ENCODE measurements at places on chromosomes 11 and 22.

- no peak for DNase-seq
Observed at GRCh38 chr11:36775130-36775529, 177.1 kb upstream of the RAG2 start.

DNA sequence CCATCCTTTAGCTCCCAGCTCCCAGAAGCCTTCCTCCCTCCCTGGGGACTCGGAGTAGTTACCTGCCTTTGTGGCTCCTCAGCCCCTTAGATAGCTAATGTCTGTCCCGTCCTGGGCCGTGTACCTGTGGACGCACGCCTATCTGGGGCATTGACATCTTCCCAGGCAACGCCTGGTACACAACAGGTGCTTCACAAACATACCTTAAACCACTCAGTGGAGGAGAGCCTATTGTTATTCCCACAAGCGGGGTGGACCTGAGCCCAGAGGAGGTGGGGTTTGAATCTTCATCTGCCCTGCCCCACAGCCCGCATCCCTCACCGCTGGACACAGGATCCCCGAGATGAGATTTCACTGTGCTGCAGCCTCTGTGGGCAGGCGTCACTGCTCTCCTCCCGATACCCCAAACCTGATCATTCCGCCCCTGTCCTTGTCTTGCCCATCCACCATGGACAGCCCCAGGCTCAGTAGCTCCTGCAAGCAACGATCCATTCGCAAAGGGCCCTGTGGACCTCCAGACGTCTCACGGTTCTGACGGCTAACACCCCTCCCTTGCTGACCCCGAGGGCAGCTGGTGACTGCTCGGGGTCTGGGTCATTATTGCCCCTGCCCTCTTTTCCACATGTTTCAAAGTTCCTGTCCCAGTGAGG lies 73.8 kb upstream of the SHISAL1 start:
- no peak for DNase-seq

DNA sequence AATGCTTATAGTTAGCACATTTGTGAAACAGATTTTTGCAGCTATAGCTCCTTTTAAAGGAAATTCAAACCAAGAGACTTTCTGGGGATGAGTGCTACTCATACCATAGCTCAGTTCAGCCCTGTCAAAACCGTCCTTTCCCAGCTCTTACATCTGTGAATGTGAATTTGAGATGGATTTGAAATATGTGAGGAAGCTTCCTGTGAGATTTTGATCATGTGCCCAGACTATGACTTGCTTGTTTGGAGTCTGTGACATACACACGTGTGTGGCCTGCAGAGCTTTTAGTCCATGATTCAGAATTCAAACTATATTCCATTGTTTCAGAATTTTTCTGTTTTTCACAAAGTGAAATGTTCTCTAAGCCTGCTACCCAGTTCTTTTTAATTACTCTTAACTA lies 4.4 kb upstream of the MMP1 start:
- no peak for DNase-seq

- no peak for DNase-seq
Observed at GRCh38 chr22:29626497-29627195, 23.2 kb downstream of the NF2 start.

DNA sequence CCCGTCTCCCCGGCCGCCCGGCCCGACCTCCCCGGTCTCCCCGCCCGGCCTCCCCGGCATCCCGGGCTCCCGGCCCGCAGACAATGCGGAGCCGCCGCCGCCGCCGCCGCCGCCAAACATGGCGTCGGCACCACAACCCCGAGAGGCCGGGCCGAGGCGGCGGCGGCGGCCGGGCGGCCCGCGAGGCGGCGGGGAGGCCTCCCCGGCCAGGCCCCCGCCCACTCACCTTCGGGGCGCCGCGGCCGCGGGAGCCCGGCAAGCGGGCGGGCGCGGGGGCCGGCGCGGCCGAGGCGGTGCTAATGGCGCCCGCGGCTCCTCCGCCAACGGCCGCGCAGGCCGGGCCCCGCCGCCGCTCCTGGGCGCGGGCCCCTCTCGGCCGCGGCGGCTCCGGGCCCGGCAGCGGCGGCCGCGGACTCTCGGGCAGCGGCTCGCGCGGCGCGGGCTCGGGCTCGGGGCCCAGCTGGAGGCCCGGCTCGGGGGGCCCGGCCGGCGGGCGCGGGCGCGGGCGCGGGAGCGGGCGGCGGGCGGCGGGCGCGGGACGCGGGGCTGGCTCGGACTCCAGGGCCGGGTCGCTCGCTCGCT lies 311 bp downstream of the BRD1 start:
- no peak for DNase-seq

DNA sequence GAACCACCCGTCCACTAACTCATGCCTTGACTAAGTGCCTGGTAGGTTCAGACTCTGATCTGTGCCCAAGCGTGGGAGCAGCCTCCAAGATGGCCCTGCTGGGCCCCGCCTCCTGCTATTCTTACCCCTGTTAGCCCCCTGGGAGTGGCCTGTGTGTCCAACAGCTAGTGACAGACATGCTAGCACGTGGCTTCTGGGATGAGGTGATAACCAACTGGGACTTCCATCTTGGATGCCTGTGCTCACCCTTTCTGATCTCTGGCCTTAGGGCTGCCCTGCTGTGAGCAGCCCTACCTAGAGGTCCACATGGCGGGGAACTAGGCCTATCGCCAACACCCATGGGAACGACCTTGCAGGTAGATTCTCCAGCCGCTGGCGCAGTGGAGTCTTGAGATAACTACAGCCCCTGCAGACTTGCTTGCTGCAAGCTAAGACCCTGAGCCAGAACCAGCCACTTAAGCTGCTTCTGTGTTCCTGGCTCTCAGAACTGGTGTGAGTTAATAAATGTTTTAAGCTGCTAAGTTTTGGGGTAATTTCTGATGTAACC lies 2.7 kb downstream of the MRPL21 start:
- DNase-seq = no peak

- no peak for DNase-seq
Observed at GRCh38 chr11:61417670-61418069, 12.1 kb downstream of the CPSF7 start.

DNA sequence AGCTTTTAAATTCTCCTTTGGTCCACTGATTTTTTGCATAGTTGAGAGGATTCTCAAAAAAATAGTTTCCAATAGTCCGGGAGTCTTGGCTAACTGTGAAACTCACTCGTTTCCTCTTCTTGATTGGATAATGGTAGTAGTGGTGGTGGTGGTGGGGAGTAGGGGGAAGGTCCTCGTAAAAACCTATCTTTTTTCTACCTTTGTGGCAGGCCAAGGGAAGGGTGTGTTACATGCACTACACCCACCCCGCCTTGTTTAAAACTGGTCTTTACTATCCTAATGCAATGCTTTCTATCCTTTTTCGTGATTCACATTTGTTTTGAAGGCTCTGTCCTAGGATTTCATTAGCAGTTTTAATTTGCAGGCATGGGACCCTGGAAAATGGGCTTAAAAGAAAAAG lies 4.8 kb downstream of the TEAD1 start:
- no peak for DNase-seq

- DNase-seq = no peak
Observed at GRCh38 chr11:1589996-1590395, 4.9 kb upstream of the KRTAP5-1 start.

DNA sequence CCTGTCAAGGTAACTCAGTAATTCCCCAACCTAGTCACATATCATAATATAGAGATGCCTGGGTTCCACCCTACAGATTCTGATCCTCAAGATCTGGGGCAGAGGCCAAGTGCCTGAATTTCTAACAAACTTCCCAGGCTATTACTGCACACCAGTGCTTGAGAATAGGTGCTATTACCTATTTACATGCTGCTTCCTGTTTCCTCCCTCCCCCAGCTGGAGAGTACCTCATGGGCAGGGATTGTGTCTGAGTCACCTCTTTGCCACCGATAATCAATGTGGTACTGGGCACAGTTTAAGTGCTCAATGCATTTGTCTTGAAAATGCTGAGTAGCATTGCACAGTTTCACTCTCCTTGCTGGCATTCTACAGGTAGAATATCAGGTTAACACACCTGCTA lies 582.2 kb upstream of the CADM1 start:
- DNase-seq = no peak

DNA sequence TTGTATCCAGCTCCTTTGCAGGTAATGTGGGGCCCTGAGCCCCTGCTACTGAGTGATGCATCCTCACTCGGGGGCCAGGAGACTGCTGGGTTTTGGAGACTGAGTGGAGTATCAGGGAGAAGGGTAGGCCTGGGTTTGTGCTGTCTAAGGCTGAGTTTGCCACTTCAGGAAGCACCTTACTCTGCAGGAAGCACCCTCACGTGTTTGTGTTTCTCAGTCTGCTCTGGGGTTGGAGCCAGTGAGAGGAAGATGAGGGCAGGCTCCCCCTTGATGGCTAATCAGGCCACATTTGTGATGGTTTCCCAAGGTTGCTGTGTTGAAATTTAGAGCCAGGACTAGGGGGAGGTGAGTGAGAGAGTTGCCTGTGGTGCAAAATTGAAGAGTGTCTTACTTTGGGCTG lies 13.7 kb upstream of the THY1 start:
- DNase-seq = no peak

DNA sequence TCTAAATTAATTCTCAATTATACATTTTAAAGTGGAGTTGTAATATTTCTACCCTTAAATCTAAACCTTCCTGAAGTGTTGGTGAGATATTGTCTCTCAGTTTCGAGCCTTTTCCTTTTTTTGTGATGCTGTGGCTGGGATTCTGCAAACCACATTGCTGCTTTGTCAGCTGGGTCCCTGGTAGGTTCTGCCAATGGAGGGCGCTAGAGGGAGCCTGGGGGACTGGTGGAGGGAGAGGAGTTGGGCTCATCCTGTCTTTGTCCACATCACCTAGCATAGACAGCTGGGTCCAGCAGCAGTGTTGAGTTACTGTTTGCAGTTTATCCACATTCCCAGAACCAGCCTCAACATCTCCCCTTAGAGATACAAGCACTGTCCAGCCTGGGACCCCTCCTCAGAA lies 41.0 kb downstream of the TRAF6 start:
- no peak for DNase-seq

- no peak for DNase-seq
Observed at GRCh38 chr11:68202165-68202564, 10.9 kb downstream of the KMT5B start.

- no peak for DNase-seq
Observed at GRCh38 chr11:15742626-15743519, 613.5 kb downstream of the SOX6 start.

DNA sequence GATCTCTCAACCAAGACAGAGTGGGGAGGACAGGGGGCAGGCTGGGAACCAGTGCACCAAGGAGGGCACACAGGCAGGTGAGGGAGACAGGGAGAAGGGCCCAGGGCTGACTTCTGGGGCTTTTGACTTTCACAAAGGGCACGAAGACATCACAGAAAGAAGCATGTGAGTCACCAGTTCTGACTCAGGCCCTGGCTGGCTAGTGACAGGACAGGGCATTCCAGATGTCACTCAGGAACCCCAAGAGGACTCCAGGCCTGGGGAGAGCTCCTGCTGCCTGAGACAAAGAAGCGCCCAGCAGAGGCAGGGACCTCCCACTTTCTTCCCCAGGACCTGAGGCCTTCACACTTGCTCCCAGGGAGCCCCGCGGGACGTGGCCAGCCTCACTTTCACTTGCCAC lies 497.2 kb downstream of the BUD13 start:
- DNase-seq = no peak

DNA sequence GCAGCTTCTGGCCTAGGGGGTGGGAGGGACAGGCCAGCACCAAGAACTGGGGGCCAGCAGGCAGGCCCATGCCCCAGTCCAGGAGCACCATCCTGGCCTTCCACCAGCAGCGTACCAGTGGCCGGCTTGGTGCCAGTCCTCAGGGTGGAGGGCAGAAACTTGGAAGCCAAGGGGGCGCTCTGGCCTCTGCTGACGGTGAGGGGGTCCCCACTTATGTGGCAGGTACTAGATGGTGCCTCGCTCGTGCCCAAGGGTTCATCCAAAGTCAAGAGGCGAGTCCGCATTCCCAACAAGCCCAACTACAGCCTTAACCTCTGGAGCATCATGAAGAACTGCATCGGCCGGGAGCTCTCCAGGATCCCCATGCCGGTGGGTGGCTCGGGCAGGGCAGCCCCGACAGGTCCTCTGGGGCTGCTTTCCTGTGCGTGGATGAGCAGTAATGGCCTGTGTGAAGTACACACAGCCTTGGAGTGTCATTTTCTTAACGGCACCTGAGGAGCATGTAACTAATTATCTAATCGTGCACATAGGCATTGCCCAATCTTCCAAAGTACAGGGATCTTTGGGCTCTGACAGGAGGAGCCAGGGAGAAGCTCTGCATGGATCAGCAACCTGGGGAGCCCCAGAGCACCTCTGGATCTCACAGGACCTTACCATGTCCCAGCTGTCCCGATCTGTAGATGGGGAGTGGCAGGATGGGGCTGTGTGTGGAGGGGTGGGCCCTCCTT lies 79.1 kb downstream of the MORC2 start:
- DNase-seq = no peak

DNA sequence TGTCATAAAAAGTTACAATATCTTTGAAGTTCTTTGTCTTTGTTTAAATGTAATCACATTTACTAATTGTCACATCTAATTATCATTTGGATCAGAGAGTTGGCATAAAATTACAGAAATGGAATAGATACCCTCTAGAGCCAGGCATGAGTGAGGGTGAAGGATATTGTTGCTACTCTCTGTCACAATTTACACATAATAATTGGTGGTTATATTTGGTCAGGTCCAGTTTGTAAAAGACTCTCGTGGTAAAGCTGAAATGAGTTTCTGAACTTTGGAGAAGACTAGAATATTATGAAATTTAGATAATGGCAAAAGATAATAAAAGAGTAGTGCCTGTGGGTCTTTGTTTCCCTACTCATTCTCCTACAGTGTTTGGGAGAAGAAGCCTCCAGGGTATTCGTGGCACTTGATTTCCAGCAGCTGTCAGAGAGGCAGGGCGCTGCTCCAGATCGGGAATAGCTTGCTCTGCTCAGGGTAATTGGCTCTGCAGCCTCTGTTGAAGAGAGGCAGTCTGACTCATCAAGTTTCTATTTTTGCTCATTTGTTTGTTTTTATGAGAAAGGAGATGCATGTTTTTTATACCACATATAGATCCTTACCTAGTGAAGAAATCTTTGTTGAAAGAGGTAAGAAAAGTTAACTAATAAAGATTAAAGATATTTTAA lies 349.9 kb downstream of the CNTN5 start:
- DNase-seq = no peak

DNA sequence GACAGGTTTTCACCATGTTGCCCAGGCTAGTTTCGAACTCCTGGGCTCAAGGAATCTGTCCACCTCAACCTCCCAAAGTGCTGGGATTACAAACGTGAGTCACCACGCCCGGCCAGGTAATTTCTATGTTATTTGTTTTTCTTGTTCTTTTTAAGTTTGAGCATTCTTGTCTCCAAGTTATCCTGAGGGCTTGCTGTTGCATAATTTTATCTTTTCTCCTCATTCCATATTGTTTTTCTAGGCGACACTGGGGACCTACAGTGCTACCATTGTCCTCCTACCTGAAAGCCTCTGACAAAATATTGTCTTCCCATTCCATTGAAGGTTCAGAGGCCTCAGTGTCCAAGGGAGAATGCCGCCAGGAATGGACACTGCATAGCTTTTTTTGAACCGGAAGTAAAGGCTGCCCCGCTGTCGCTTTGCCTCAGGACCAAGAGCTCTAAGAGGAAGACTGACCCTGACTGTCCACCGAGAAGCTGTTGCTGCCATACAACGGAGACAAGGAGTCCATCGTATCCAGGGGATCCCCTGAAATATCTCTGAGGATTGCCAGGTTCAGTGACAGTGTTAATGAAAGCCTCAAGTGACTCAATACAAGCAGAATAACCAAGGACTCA lies 9.7 kb downstream of the AP5B1 start:
- DNase-seq = no peak

Measured in effector CD8-positive, alpha-beta T cell (primary cell).